ENCODE measurements at places on chromosomes 1 and 21.

GRCh38 chr1:191752342-191752741, 405.9 kb upstream of the RGS18 start:
- no peak for DNase-seq

GRCh38 chr1:92475029-92475428, 11.7 kb downstream of the GFI1 start:
- DNase-seq, result no peak

DNA sequence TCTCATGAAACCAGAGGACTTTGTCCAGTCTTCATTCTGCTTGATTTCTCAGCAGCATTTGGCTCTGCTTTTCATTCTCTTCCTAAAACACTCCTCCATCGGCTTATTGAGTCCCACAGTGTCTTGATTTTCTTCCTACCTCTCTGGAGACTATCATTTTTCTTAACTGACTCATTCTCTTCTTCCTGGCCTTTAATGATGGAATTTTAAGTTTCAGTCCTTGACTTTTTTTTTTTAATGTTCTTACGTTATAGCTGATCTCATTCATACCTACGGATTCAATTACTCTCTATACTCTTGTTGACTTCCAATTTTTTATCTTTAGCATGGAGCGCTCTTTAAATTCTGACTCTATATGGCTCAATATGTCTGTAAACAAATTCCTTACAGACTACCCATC, 111.1 kb downstream of the NEK7 start:
- no peak for DNase-seq

GRCh38 chr21:16837721-16838120, 675.1 kb upstream of the CXADR start:
- DNase-seq, result no peak

DNA sequence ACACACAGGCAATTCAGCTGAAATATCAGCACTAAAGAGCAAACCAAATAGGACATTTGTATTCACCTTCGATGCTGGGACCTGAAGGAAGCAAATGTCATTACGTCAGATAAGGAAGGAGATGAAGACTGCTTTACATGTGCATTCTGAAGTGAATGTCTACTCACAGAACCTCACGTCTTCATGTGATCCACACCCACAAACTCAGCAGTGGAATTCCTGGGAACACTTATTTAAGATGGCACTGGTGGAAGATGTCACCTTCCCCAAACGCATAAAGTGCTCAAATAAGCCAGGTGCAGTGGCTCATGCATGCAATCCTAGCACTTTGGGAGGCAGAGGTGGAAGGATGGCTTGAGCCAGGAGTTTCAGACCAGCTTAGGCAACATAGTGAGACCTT, 11.4 kb downstream of the PGBD5 start:
- no peak for DNase-seq

- no peak for DNase-seq
These were observed 57.3 kb upstream of the ZNF648 start for GRCh38 chr1:182118851-182119250.

- DNase-seq, result no peak
These were observed 180.2 kb downstream of the ATG4C start for GRCh38 chr1:62964141-62964540.

DNA sequence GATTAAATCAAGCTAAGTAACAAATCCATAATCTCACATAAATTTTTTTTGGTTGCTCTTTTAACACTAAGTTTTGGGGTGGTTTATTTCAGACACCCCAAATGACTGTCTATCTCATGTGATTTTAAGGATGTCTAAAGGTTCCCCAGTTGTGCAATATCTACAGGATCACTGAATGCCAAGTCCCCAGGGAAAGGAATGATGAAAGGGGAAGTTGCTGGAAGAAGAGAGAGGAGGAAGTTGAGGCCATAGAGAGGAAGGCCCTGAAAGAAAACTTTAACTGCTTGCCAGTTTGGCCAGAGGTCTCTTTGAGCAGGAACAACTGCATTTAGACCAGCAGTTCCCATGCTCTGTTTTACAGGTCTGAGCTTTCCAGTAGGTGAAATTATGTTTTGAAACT, 27.5 kb upstream of the SLC19A2 start:
- DNase-seq, result no peak

DNA sequence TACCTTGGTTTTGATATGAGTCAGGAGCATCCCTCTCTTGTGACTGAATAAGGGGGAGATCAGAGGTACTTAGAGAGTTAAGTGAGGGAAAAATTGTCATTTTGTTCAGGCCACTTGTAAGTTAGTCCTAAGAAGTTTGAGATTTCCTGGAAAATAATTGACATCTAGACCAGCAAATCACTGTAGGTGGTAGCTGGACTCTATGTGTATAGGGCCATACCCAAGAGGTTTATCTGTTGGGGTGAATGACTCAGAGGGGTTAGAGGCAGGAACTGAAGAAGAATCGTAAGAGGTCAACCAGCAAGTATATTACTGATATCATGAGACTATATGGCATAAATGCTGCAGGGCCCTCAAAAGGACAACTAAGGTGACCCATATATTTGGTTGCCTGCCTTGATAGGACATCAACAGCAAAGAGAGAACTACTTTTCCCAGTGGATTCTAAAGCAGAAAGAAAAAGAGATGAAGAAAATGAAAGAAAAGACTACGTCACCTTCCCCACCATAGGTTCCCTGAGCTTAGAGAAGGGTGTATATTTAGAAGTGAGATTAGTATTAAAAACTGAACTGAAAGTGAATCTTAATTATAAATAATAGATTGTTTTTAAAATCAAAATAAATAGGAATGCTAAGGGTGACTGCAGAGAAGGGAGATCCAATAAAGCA, 8.0 kb upstream of the RNPC3 start:
- no peak for DNase-seq

- DNase-seq, result no peak
These were observed 8.7 kb upstream of the EYA3 start for GRCh38 chr1:28097100-28097472.

DNA sequence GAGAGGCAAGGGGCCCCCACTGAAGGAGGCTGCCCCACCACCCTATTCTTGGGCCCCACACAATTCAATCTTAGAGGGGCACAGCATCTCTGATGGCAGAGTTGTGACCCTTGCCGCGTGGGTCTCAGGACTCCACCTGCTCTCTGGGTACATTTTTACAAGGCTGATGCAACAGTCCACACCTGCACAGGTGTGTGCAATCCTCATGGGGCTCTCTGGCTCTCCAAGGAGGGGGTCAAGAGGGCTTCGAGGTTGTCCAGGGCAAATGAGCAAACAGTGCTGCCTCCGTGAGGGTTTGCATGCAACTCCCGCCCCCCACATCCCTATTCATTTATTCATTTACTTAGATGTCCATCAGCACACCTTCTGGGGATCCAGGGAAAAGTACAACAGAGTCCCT, 81.6 kb upstream of the IFFO2 start:
- DNase-seq, result no peak

Measured in stimulated activated CD4-positive, alpha-beta T cell treated with anti-CD3 and anti-CD28 coated beads, Interleukin-4, amount 100 ng/mL, for 4 hours (primary cell).